Activated naive CD8-positive, alpha-beta T cell treated with anti-CD3 and anti-CD28 coated beads for 36 hours (primary cell): ENCODE measurements at places on chromosomes 13 and 19. TPM values are rescaled to one million over a fixed set of nuclear protein-coding genes. Genes with fewer than 3 reads are reported as not detected.

ZMYM5 gene
- total RNA-seq, result 11.0 TPM

ERFL gene
- total RNA-seq, result 1.2 TPM

VAV1 gene
- 65.2 TPM for total RNA-seq

ZNF813 gene
- 8.6 TPM for total RNA-seq

KIR3DL1 gene
- not detected for total RNA-seq

C13orf42 gene
- not detected for total RNA-seq

MEF2B gene
- 1.6 TPM for total RNA-seq

DLL3 gene
- total RNA-seq, result 1.4 TPM

ZNF443 gene
- 2.7 TPM for total RNA-seq

CGB3 gene
- total RNA-seq, result not detected

C19orf18 gene
- not detected for total RNA-seq

SLC10A2 gene
- not detected for total RNA-seq

ATP4A gene
- not detected for total RNA-seq

PLIN5 gene
- total RNA-seq, result 0.56 TPM

ZSCAN1 gene
- not detected for total RNA-seq

RNF225 gene
- 0.82 TPM for total RNA-seq

N4BP2L2 gene
- total RNA-seq, result 68.8 TPM

GNG8 gene
- total RNA-seq, result 21.3 TPM

CNMD gene
- total RNA-seq, result not detected
